Tibial artery (tissue), 4 donors: ENCODE measurements at places on chromosomes 4 and X.

DNA sequence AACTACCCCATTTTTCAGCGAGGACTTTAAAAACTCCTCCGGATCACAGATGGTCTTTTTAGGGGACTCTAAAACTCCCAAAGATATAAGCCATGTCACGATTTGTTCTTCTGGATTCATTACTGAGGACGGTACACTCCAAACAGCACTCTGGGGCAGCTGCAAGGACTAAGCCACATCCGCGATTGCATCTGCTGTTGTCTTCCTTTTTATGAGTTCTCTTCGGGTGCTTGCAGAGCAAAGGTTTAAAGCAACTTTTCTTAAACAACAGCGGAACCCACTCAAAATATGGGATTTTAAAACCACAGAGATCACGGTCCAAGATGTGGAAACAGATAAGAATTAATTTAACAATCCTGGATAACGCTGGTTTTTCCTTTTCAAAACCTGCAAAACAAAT is at the start of gene ARHGEF6:
ARHGEF6 (minus strand) TSS at position 170 of the 400 bp plus-strand sequence; CDS start at position 120, 50 bp downstream.
- DNase-seq, result no peak

GRCh38 chr4:110211007-110211769 is 12.8 kb upstream of the ELOVL6 start:
- DNase-seq, result no peak

DNA sequence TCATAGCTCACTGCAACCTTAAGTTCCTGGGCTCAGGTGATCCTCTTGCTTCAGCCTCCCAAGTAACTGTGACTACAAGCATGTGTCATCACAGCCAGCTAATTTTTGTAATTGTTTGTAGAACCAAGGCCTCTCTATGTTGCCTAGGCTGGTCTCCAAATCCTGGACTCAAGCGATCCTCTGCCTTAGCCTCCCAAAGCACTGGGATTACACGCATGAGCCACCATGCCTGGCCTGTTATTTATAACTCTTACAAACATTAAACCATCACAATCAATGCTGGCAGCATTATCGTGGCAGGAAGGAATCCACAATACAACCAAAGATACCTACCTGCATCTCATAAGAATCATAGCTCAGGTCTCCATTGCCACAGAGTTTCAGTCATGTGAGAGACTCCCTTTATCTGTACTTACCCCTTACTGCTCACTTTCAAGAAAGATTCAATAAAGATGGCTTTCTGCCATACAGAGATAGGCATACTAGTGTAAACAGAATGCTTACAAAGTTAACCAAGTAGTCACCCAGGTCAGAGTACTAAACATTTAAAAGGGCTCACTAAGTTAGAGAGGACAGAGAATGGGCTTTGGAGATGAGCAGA is 48.5 kb downstream of the SMIM31 start:
- DNase-seq, result no peak

- no peak for DNase-seq
These were observed 54.5 kb upstream of the FAT1 start for GRCh38 chr4:186778134-186778533.
